ENCODE measurements at places on chromosomes 3 and 15.

- DNase-seq, result no peak
Observed at GRCh38 chr15:95990833-95991232, 339.7 kb upstream of the NR2F2 start.

DNA sequence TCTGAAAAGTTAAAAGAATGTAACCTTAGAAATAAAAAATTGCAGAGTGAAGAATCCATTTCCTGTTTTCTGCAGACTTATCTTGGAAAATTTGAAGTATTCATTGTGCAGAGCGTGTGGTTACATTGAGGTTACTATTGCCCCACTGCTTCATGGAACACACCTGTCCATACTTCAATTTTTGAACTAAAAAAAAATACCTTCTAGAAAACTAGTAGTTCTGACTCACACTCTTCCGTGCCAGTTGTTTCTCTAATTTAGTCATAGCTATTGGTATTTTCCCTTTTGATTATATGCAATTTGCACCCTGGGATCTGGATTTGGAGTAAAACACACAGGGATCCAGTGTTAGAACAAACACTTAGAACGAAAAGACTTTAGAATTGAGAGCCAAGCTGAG is 111.8 kb upstream of the LYSMD4 start:
- no peak for DNase-seq

DNA sequence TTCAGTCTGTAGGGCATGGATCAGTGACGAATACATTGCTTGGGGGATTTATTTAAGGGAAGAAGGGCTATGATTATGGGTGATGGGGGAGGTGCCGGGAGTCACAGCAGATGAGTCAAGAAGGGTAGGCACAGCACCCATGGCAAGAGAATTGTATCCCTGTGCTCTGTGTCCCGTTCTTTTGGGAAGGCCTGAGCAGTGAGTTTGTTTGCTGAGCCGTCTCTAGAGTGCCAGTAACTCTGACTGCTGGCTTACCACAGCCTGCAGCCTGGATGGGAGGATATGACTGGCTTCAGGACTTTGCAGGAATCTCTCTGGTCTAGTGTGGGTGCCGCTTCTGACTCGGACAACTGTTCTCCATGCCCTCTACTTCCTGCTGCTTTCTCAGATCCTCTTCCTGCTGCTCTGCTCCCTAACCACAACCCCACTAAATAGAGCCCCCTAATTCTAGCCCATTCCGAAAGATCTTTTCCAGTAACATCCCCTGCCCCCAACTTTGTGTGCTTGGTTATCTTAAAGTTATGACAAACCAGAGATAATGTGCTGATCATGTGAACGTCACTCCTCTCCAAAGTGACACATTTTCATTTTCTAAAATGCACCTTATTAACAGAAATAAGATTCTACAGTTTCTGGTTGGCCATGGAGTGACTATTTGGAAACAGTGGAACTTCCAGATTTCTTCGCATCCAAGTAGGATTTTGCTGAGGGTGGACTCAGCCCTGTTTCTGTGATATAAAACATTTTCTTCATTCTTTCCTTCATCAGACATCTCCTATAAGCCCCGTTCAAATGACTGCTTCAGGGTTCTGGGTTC is 239.0 kb downstream of the SLCO3A1 start:
- DNase-seq, result no peak

DNA sequence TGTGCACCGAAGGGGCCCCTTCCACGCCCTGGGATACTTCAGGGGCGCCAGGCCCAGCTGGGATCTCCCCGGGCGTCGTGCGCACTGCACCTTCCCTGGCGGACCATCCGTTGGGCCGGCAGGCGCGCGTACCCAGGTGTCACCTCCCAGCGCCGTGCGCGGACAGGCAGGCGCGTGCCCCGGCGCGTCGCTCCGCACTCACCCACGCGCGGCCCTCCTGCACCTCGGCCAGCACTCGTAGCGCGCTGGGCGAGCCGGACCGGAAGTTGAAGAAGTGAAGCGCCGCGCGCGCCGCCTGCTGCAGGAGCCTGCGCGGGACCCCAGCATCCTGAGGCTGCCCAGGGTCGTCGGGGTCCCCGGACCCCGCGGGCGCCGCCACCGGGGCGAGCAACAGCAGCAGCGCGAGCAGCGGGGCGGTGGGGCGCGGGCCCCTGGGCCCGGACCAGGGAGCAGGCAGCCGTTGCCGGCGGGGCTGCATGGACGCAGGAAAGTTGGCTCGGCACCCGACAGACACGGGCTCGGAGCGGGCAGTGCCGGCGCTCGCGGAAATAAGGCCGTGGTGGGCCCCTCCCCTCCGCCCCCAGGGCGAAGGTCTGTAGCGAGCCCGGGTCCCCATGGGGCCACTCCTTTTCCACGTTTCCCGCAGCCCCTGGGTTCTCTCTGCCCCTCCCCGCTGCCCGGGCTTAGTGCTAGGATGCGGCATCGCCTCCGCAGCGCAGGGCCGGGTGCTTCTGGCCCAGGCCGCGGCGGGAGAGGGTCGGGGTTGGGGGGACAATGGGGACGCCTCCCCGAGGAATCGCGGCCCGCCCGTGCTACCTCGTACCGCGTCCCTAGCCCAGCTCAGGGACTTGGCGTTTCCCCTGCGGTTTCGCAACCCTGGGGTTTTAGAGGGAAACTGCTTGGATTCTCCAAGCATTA is at the start of gene RARRES1:
Gene RARRES1 (minus strand): TSS at position 520 of the 918 bp plus-strand sequence. CDS start 42 bp downstream, at position 478.
- DNase-seq, result no peak

GRCh38 chr3:20280257-20280656 is 94.3 kb upstream of the SGO1 start:
- no peak for DNase-seq

- no peak for DNase-seq
Observed at GRCh38 chr15:89628301-89628700, 27.0 kb downstream of the KIF7 start.

DNA sequence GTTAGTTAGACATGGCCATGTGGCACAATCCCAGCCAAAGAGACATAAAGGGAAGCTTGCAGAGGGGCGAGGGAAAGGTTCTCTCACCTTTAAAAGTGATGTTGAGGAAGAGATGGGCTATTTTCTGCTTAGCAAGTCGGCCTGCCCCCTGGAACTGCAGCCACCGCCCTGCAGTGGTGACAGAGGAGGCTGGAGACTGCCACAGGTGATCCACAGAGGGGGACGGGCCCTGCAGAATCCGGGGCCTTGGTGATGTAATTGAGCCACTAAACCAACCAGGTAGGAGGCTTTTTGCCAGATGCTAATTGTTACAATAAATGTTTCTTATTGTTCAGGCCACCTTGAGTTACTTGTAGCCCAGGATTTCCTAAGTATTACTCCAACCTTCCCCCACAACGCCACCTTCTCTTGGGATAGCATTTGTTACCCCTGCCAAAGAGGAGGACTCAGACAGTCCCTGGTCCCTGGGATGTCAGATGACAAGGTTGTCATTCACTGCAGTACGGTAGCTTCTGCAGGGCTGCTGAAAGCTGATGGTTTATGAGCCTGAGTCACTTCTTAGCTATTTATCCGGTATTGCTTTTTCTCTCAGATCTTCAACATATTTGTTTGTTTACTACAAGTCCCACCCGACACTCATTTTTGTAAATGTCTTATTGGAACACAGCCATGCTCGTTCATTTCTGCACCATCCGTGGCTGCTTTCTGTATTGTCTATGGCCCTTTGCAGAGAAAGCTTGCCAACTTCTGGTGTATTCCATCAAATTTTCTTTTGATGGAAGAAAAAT is 63.3 kb upstream of the SEC61A1 start:
- no peak for DNase-seq

GRCh38 chr3:65556934-65557577 is 481.7 kb downstream of the MAGI1 start:
- no peak for DNase-seq

GRCh38 chr3:60216462-60217075 is 1034.7 kb downstream of the FHIT start:
- no peak for DNase-seq

DNA sequence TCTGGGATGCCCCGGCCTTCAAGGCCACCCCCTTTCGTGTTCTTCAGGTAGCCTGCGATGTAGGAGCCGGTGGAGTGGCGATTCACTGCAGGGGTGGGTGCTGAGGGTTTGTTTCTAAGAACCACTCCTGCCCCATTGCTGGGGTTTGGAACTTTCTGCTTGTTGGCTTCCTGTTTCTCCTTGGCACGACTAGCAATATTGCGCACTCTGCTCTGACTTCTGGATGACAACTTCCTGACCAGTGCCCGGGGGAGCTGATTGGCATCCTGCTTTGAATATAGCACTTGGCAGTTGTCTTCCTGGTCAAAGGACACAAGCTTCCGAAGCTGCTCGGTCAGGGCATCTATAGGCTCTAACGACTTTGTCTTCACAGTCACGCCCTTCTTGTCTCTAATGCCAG is 187.6 kb upstream of the STRIT1 start:
- DNase-seq, result no peak

- no peak for DNase-seq
Observed at GRCh38 chr15:59283717-59284391, 77.2 kb downstream of the LDHAL6B start.

- no peak for DNase-seq
Observed at GRCh38 chr15:94930960-94931359, 699.6 kb downstream of the MCTP2 start.

DNA sequence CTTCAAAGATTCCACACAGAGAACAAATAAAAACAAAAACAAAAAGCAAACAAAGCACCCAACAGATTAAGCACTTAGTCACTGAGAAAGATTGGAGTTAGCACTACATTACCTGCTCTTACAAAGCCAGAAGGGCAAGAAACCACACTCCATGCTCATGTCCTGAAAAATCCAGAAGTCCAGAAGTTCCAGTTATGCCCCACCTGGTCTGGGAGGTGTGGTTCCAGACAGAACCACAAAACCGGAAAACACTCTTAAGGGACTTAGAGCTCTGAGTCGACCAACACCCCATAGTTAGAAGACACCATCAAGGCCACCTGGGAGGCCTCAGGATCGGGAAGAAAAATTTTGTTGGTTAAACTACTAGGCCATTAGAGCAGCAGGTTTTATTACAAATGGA is 88.9 kb downstream of the TNIK start:
- DNase-seq, result no peak

GRCh38 chr15:68778876-68779275 is 41.8 kb downstream of the ANP32A start:
- no peak for DNase-seq

- no peak for DNase-seq
Observed at GRCh38 chr3:31777092-31777491, 204.0 kb downstream of the OSBPL10 start.

- DNase-seq, result no peak
Observed at GRCh38 chr3:104257486-104257885, 1109.2 kb upstream of the ALCAM start.

DNA sequence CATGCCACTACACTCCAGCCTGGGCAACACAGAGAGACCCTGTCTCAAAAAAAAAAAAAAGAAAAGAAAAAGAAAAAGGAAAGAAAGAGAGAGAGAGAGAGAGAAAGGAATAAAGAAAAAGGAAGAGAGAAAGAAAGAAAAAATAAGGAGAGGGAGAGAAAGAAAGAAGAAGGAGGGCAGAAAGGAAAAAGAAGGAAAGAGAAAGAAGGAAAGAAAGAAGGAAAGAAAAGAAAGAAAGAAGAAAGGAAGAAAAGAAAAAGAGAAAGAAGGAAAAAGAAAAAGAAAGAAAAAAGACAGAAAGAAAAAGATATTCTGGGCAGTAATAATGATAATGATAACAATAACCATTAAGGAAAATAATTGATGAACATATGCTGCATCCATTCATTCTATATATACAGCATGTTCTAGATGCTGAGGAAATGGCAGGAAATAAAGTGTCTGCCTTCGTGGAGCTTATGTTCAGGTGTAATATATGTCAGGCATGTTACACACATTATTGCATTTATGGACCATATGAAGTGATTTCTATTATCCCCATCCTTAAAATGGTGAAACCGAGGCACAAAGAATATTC is 37.4 kb upstream of the MAGEF1 start:
- DNase-seq, result no peak

DNA sequence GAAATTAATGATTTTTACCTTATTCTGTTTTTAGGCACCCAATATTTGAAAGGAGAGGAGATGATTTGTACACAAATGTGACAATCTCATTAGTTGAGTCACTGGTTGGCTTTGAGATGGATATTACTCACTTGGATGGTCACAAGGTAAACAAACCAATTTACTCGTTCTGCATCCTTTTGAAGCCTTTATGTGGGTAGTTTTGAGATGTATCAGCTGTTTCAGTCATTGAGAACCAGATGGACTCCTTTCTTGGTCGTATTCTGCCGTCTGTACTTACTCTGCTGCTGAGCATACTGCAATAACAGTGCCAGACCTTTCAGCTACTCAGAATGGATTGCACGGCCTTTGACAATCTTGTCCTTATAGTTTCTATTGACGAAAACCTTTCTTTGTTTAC is 13.3 kb downstream of the DNAJB11 start:
- no peak for DNase-seq

DNA sequence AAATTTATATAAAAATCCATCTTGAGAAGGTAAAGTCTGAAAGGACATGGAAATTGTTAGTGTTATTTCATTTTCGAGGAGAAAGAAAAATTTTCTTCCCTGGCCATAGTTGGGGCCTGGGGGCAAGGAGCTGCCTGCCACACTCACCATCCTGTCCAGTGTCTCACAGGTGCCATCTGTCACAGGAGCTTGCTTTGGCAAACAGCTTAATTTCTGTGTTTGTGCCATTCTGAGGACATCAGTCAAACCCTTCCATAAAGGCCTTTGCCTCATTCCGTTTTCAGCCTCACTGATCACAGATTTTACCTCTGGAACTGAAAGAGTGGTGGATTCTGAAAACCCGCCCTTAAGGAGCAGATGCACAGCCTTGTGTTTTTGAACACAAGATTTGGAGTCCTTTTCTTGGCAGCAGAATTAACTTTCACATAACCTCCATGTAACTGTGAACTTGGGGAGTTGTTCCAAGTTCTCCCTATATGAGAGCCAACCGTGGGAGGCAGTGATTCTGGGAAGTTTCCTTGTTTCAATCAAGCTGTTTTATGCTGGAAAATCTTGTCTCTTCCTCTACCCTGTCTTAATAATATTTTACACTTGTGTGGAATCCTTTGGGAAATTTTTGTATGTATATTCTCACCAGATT is 254.7 kb downstream of the CACNA2D3 start:
- DNase-seq, result no peak

- no peak for DNase-seq
Observed at GRCh38 chr3:54533856-54534255, 394.0 kb downstream of the LRTM1 start.

GRCh38 chr3:129162729-129163579 is 2.1 kb upstream of the ISY1 start:
- DNase-seq, result no peak

- DNase-seq, result no peak
Observed at GRCh38 chr3:113966172-113966571, 18.4 kb downstream of the ZDHHC23 start.

DNA sequence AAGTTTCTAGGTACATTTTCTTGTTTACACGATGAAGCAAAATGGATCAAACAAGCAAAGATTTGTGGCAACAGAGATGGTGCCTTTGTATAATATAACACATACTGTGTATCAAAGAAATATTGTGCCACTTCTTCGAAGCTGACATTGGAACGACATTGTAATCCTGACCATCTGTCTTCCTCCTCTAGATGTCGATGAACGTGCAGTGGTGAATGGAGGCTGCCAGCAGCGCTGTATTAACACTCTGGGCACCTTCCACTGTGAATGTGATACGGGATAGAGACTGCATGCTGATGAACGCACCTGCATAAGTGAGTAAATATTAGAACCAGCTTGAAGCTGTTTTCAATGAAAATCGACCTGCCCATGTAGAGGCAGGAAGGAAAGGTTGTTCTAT is 613.3 kb upstream of the GOLIM4 start:
- no peak for DNase-seq

GRCh38 chr3:191753196-191753595 is 292.2 kb downstream of the PYDC2 start:
- DNase-seq, result no peak

Data from activated CD4-positive, alpha-beta T cell treated with anti-CD3 and anti-CD28 coated beads for 24 hours (primary cell).